ENCODE measurements at places on chromosomes 11 and 22. TPM values are rescaled to one million over a fixed set of nuclear protein-coding genes. Genes with fewer than 3 reads are reported as not detected.

GSTT2B gene
- total RNA-seq = not detected

OR51B2 gene
- total RNA-seq = not detected

OLFML1 gene
- not detected for total RNA-seq

VSIG10L2 gene
- total RNA-seq = not detected

Measured in activated naive CD4-positive, alpha-beta T cell treated with anti-CD3 and anti-CD28 coated beads, Interleukin-2, amount 10 ng/mL, durations not matched to agents 5 hours and 36 hours (primary cell).